Left lobe of liver (tissue), 2 donors: ENCODE measurements at places on chromosomes 5 and 9. TPM values are rescaled to one million over a fixed set of nuclear protein-coding genes. Genes with fewer than 3 reads are reported as not detected.

FBXL7 gene
- total RNA-seq: 1.1 TPM

ZNF354C gene
- 1.3 TPM for total RNA-seq

ENTPD8 gene
- 9.0 TPM for total RNA-seq

PMPCA gene
- total RNA-seq: 59.3 TPM

MARCOL gene
- total RNA-seq: not detected

CENPP gene
- 1.2 TPM for total RNA-seq

USP20 gene
- 16.7 TPM for total RNA-seq

SPATA31C1 gene
- total RNA-seq: not detected
